ENCODE measurements at places on chromosomes 7 and 10.

GRCh38 chr10:130545697-130546096, 409.5 kb downstream of the GLRX3 start:
- no peak for DNase-seq

DNA sequence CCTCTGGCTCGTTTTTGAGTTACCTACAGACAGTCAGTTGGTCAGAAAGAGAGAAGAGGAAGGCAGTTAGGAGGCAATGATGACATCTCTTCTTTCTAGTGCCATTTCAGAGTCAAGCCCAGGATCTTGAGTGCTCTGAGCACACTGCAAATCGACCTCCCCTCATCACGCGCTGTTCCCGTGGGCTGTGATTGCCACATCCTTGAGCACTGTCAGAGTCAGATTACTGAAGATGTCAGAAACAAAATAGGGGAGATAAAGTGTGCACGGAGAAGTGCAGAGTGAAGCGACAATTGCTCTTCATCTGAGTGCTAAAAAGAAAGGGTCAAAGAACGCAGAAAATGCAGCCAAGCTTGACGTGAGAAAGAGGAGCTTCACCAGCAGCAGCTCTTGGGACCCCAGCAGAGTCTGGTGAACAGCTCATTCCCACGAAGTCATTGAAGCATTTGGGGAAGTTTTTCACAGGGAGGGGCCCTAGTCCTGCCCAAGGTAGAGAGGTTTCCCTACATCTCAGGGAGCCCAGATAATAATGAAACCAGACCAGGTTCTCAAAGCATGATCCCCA, 661.7 kb upstream of the AUTS2 start:
- no peak for DNase-seq

DNA sequence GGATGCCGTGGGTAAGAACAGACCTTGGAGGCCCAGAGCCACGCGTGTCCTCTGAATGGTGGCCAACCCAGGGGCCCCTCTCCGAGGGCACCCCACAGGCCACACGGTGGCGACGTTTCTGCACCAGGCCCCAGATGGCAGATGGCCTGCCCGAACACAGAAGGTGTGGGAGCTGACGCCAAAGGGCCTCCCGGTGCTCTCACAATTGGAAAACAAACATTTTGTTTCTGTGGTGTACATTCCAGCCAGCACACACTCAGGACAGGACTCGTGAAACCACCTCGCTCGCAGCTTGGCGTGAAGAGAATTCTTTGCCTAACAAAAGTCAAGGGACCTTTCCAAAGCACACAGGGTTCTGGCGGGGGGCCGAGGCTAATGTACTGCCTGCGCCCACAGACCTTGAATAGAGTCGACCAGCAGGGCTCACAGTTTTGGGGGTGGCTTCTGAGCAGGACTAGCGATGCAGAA, 112.1 kb downstream of the FAM53B start:
- DNase-seq: no peak

DNA sequence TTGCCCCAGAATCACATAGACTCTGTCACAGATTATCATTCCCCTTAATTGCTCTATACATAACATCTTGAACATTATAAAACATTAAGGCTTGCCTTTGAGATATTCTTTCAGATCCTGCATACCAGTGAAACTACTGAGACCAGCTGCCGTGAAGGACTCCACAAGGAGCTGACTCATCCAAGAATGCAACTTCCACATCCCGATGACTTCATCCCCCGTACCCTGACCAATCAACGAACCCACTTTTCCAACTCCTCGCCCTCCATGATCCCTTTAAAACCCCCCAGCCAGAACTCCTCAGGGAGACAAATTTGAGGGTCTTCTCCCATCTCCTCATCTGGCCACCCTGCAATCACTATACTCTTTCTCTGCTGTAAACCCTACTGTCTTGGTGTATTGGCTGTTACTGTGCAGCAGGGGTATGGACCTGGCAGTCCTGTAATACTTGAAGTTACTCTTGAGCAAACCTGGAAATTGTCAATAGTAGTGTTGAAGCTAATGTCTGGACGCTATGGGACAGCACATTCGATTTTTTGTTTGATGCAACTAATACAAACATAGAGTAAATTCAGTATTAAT, 49.8 kb downstream of the HTR5A start:
- no peak for DNase-seq

- no peak for DNase-seq
These were observed 245.7 kb downstream of the CCSER2 start for GRCh38 chr10:84574102-84574501.

All from central memory CD8-positive, alpha-beta T cell (primary cell).